Suprapubic skin (tissue), 4 donors: ENCODE measurements at places on chromosomes 16 and 17. TPM values are rescaled to one million over a fixed set of nuclear protein-coding genes. Genes with fewer than 3 reads are reported as not detected.

- H3K27ac ChIP-seq, result no peak overlapping the region
- no peaks in the 10 kb centered on the region for H3K36me3 ChIP-seq
- no peaks in the 10 kb centered on the region for H3K27me3 ChIP-seq
Measured at GRCh38 chr16:79213214-79213613, 387.3 kb downstream of the MAF start.

DNA sequence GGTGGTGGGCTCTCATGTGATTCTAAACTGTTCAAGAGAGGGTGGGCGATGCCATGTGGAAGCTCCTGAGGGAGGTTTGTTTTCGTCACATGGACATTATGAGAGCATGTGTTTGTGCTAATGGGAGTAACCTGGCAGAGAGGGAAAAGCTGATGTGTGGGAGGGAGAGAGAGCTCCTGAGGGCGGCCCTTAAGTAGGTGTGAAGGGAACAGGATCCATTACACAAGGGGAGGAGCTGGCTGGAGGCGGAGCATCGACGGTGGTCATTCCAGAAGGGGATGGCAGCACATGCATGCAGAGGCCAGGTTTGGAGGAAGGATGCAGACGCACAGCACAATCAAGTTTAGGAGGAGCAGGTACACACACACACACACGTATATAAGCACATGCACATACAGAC, 197.5 kb downstream of the RPTOR start:
- no peak overlapping the region for H3K27ac ChIP-seq
- H3K27me3 ChIP-seq, result no peaks in the 10 kb centered on the region
- no peak overlapping the region for H3K4me3 ChIP-seq

The ACSM2A gene
- total RNA-seq, result not detected

The SLFN14 gene
- total RNA-seq, result not detected

GRCh38 chr16:87163637-87164036, 153.6 kb downstream of the C16orf95 start:
- no peaks in the 10 kb centered on the region for H3K36me3 ChIP-seq
- peaks cover 11% of the 10 kb centered on the region for H3K27me3 ChIP-seq
- no peak overlapping the region for H3K4me3 ChIP-seq
- H3K4me1 ChIP-seq, result peaks cover 7% of the 10 kb centered on the region

The RAP1GAP2 gene
- total RNA-seq, result 12.4 TPM

DNA sequence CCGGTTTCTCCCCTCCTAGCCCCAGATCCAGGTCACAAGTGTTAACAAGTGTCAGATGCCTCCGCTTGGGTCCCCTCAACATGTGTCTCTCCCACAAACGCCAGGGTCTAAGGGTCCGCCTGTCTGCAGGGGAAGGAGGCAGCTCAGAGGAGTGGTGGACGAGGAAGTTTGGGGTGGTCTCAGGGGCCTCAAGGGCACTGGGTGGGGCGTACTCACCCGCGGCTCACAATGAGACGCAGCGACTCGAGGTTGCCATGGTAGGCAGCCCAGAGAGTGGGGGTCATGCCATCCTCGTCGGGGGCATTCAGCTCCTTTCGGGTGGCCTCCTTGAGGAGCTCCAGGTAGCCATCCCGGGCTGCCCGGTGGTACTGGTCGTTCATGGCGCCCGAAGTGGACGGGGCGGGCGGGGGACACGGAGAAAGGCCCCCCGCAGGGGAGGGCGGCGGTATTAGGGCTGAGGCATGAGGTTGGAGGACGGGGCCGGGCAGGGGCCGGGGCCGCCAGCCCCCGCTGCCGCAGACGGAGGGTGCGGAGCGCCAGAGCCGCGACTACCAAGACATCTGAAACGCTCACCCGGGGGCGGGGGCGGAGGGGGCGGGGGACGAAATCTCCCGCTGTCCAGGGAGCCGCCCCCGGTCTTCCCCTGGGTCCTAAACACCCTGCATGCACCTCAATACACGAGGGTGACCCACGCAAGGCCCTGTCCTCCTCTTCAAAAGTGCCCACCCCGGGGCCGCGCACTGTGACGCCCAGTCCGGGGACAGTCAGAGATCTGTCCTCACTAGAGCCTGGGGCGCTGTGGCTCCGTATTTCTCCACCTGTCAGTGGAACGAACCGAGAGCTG, at the start of gene USH1G:
TSS of gene USH1G (minus strand) at position 562 of the 844 bp plus-strand sequence. CDS start at position 380, 182 bp downstream.
- H3K27me3 ChIP-seq, result peaks cover 68% of the 10 kb centered on the region
- H3K36me3 ChIP-seq, result no peaks in the 10 kb centered on the region
- no peak within 1 kb of the TSS for H3K27ac ChIP-seq

The PRM2 gene
- total RNA-seq, result not detected

- no peak overlapping the region for H3K27ac ChIP-seq
- DNase-seq, result no peak
- no peaks in the 10 kb centered on the region for H3K36me3 ChIP-seq
Measured at GRCh38 chr17:50613007-50613992, 21.4 kb upstream of the ABCC3 start.

DNA sequence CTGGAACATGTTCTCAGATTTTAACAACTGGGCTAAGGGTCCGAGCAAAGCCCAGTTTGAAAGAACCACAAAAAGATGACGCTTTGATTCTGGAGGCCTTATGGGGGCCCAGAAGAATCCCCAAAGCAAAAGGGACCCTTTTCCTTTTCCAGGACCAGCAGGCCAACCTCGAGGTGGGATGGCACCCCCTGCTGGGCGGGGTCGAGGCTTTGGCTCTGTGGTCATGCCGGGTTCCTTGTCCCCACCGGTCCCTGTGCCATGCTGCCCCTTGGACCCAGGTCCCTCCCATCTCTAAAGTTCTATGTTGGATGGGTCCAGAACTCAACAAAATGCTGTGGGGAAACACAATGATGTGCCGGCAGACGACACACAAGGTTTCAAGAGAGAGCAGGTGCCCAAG, 30.9 kb downstream of the TMEM204 start:
- no peaks in the 10 kb centered on the region for H3K27me3 ChIP-seq
- no peak overlapping the region for H3K4me3 ChIP-seq
- peaks cover 45% of the 10 kb centered on the region for H3K36me3 ChIP-seq
- no peak overlapping the region for H3K27ac ChIP-seq
- DNase-seq, result no peak
- H3K4me1 ChIP-seq, result no peaks in the 10 kb centered on the region

The CLEC10A gene
- 1.6 TPM for total RNA-seq

The GCGR gene
- 0.52 TPM for total RNA-seq

The CLEC18C gene
- total RNA-seq, result not detected

GRCh38 chr17:42849031-42849430, 2.0 kb upstream of the AOC3 start:
- no peak for DNase-seq
- H3K4me3 ChIP-seq, result no peak overlapping the region
- no peak overlapping the region for H3K27ac ChIP-seq
- peaks cover 17% of the 10 kb centered on the region for H3K36me3 ChIP-seq

- H3K36me3 ChIP-seq, result no peaks in the 10 kb centered on the region
- DNase-seq, result no peak
- H3K27me3 ChIP-seq, result no peaks in the 10 kb centered on the region
- H3K4me3 ChIP-seq, result no peak overlapping the region
- H3K27ac ChIP-seq, result no peak overlapping the region
Measured at GRCh38 chr16:46980926-46981325, 7.5 kb upstream of the DNAJA2 start.

The CCT6B gene
- 1.5 TPM for total RNA-seq

The MED13 gene
- total RNA-seq, result 129 TPM

- DNase-seq, result no peak
- H3K27me3 ChIP-seq, result no peaks in the 10 kb centered on the region
- H3K4me3 ChIP-seq, result no peak overlapping the region
- H3K4me1 ChIP-seq, result no peaks in the 10 kb centered on the region
Measured at GRCh38 chr17:40371261-40371929, 6.9 kb upstream of the GJD3 start.

- no peaks in the 10 kb centered on the region for H3K36me3 ChIP-seq
- DNase-seq, result no peak
- peaks cover 70% of the 10 kb centered on the region for H3K27me3 ChIP-seq
- no peak within 1 kb of the TSS for H3K27ac ChIP-seq
Measured at GRCh38 chr17:81961087-81961511, at the start of gene NOTUM. Gene NOTUM, minus strand, starts transcription at chr17:81961187. Its CDS starts 278 bp downstream, at chr17:81960909.

The PPP1R1B gene
- total RNA-seq, result 43.7 TPM

DNA sequence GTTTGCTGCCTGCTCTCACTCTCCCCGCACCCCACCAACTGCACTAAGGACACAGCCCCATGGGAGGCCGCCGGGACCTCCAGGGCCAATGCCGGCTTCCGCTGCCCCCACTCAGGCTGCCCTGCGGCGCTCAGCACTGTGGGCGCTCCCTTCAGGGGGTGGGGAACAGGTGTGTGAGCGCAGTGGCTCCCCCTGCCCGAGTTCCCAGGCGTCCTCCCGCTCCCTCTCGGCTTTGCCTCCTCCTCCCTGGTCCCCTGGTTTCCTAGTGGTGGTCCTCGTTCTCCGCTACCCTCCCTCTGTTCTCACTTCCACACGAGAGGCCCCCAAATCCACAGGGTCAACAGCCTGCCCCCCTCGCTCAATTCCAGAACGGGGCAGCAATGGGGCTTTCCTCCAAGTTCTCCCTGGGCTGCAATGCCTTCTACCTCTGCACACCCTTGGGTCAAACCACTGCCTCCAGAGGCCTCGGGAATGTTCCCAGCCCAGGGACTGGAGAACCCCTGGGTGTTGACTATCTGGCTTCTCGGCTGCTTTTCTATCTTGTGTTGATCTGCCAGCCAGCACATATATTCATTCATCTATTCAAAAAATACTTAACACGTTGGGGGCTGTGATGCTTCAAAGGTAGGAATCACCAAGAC, 9.9 kb downstream of the FOXJ1 start:
- H3K27me3 ChIP-seq, result peaks cover 43% of the 10 kb centered on the region
- no peak overlapping the region for H3K27ac ChIP-seq
- H3K4me1 ChIP-seq, result peaks cover 13% of the 10 kb centered on the region
- no peaks in the 10 kb centered on the region for H3K36me3 ChIP-seq
- no peak for DNase-seq
- no peak overlapping the region for H3K4me3 ChIP-seq

- H3K27ac ChIP-seq, result no peak overlapping the region
- no peaks in the 10 kb centered on the region for H3K27me3 ChIP-seq
- DNase-seq, result peak; percentile 83
- no peaks in the 10 kb centered on the region for H3K36me3 ChIP-seq
- H3K4me1 ChIP-seq, result peaks cover 4% of the 10 kb centered on the region
- H3K4me3 ChIP-seq, result no peak overlapping the region
Measured at GRCh38 chr16:55257966-55258613, 65.9 kb upstream of the IRX6 start.

DNA sequence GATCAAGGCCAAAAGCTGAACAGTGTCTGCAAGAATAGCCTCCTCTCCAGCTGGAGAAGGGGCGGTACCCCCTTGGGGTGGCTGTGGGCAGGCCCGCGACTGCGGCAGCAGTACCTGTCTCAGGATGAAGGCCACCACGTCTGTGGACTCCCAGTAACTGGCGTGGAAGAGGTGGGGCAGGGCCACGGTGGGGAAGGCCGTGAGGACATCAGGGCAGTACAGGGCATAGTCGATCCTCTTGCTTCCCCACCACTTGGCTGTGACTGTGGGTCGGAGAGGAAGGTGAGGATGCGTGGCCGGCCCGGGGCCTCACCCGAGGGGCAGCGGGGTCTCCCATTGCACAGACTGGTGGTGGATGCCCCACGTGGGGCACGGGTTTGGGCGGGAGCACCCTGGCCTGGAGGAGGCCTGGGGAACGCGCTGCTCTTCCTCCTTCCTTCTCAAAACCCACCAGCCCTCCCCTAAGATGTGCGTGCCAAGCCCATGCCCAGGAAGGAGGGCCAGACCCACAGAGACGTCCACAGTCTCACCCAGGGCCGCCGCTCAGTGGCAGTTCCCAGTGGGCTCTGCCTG, 26.0 kb downstream of the PIMREG start:
- DNase-seq, result no peak
- no peak overlapping the region for H3K27ac ChIP-seq
- no peak overlapping the region for H3K4me3 ChIP-seq
- peaks cover 14% of the 10 kb centered on the region for H3K4me1 ChIP-seq
- H3K36me3 ChIP-seq, result peaks cover 11% of the 10 kb centered on the region

DNA sequence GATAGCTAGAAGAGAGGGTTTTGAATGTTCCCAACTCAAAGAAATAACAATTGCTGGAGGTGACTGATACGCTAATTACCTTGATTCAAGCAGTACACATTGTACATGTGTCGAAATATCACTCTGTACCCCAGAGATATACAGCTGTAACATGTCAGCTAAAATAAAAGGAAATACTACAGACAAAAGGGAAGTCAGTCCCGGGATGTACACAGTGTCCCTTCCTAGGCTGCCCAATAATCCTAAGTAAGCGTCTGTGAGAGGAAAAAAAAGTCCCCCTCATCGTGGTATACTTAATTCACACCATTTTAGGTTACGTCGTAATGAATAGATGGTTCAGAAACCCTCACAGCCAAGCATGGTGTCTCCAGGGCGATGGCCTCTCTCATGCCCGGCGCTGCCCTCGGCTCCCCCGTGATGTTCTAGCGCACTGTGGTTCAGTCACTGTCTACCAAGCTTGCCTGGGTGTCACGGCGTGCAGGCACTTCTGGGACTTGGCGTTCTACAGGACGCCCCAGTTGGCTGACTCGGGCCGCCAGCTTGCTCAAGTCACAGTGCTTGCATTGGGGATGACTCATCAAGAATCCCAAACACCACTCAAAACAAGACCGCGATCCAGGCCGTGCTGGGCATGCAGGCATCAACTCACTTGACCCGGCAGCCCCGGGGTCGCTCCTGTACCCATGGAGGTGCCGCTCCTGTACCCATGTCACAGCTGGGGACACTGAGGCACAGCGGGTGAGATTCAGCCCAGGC, 27.6 kb downstream of the CCDC40 start:
- peaks cover 8% of the 10 kb centered on the region for H3K4me1 ChIP-seq
- no peaks in the 10 kb centered on the region for H3K27me3 ChIP-seq
- no peaks in the 10 kb centered on the region for H3K36me3 ChIP-seq
- no peak overlapping the region for H3K27ac ChIP-seq
- DNase-seq, result no peak

The SLC52A1 gene
- total RNA-seq, result 2.2 TPM

DNA sequence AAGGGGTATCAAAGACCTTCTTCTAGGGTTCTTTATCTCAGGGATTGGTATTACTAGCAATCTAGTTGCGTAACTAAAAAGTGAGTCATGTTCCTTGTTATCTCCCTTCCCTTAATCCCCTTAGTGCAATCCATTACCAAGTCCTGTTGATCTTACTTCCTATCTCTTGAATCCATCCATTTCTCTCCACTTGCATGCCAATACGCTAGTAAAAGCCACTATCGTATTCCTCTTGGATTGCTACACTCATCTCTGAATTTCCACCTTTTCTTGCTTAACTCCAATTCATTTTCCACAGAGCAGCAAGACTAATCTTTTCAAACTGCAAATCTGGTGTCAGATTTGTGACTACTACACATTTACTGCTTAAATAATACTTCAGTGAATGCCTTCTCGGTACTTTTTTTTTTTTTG, 1.8 kb upstream of the ADAT1 start:
- no peak overlapping the region for H3K4me3 ChIP-seq
- DNase-seq, result no peak
- no peaks in the 10 kb centered on the region for H3K27me3 ChIP-seq
- no peak overlapping the region for H3K27ac ChIP-seq
- H3K4me1 ChIP-seq, result peaks cover 23% of the 10 kb centered on the region

DNA sequence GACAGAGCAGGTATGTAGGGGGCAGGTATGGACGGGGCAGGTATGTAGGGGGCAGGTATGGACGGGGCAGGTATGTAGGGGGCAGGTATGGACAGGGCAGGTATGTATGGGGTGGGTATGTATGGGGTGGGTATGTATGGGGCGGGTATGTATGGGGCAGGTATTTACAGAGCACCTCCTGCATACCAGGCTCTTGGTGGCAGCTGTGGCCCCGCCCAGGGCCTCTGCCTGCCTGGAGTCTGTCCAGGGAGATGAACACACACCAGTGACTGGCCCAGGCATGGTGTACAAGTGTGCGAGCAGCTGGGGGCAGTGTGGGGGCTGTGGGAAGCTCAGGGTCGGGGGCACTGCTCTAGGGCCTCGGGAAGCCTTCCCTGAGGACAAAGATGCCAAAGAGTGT, 4.4 kb downstream of the RPL3L start:
- no peak overlapping the region for H3K27ac ChIP-seq
- H3K4me3 ChIP-seq, result no peak overlapping the region
- H3K27me3 ChIP-seq, result no peaks in the 10 kb centered on the region
- peaks cover 11% of the 10 kb centered on the region for H3K4me1 ChIP-seq
